ENCODE measurements at places on chromosomes 13 and 19.

DNA sequence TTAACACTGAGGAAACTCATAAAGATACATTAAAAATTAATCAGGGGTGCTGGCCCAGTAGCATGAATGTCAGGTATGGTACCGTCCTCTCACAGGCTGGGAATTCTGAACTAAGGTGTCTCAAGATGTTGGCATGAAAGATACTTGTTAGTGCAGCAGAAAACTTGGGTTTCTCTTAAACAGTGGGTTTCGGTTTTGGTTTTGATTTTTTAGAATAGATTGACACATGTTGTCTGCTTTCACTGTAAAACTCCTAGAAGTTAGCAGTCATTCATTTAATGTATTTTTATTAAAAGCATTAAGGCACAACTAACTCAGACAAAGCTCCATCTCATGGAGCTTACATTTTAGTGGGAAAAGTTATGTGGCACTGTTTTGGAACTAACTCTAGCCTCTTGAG is 3.5 kb upstream of the OBI1 start:
- no peak for DNase-seq

DNA sequence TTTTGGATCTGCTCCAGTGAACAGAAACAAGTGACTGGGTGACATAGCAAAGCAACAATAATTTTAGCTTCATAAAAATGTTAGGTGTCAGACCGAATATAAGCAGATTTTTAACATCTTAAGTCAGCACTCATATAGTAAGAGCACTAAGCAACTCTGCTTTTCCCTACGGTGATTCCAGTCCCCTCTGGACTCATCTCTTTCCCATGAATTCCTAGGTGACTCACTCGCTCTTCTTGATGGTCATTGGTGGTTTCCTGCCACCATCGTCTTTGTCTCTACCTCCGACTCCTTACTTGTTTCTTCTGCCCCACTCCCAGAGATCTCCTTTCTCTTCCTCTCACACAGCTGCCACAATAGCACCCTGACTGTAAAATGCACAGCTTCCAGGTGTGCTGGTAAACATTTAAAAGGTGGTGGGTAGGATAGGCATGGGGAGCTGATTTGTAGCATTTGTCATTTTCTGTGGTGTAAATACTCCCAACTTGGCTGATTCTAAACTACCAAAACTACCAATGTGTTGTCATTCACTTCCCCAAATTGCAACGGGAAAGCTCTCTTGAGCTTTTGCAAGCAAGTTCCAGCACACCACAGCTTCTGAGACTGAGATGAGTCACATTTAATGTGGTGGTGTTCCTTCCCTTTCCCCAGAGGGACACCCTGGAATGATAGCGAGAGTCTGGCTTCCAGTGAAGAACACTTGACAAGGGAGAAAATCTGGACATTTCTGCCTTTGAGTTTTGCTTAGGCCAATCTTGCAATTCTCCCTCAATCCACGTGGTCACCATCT is 42.8 kb upstream of the CLDN10 start:
- DNase-seq: peak; percentile 84

DNA sequence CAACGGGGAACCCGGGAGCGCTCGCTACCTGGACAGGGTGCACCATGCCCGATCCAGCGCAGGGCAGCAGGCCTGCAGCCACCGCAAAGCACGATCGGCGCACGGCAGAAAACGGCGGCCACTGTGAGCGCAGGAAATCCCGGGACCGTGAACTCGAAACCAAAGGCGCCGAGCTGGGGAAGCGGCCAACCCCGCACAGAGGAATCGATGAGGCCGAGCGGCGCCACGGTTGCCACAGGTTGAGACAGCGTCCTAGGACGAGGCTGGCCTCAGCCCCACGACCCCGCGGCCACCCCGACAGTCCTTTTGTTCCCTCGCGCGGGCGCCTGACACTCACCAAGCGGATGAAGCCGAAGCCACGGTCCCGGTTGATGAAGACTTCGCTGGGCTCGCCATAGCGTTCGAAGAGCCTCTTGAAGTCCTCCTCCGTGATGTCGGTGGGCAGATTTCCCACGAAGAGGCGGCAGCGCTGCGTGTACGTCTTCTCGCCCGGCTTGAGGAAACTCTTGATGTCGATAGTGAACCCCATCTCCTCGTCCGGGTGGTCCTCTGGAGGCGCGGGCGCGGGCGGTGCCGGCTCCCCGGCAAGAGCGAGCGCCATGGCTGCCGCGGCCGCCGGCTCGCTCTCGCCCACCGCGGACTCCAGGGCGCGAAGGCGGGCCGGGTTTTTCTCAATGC is 557 bp downstream of the PSPC1 start:
- peak; percentile 68 for DNase-seq

DNA sequence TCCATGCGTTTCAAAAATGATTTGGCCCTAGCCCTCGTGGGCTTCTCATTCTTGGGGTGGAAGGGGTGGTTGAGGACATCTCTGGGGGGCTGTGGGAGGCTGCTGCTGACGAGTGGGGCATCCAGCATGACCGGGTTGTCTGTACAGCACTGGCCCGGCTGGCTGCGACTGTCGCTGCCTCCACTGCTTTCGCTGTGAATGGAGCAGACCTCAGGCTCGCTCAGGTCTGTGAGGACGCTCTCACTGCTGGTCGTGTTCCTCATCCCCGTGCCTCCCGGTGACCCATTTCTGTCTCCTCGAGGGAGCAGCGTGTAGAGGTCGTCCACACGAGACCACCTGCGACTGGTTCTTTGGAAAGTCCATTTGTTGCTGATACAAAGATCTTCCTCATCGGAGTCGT is 113.7 kb downstream of the KL start:
- DNase-seq: no peak

DNA sequence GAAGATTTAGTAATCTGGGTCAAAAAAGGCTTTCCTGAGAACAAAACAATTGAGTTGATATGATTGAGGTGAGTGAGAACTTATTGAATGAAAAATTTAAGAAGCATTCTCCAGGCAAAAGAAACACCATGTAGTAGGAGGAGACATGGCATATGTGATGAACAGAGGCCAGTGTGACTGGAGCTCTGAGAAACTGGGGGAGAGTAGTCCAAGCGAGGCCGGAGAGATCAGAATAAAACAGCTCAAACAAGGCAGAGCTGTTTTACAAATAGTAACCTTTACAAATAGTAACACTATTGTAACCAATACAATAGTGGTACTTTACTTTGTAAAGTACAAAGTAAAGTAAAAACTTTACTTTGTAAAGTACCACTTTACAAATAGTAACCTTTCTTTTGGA is 1159.1 kb downstream of the PCDH9 start:
- DNase-seq: no peak

- no peak for DNase-seq
These were observed 20.5 kb downstream of the ELL start for GRCh38 chr19:18501351-18501750.

GRCh38 chr19:46744005-46744691 is 1.7 kb upstream of the FKRP start:
- DNase-seq: no peak

- DNase-seq: no peak
These were observed 548.5 kb downstream of the SLITRK1 start for GRCh38 chr13:83333614-83334388.

All from NB4 (cell line).